CD4-positive, alpha-beta T cell treated with Interleukin-21 for 1 hour (primary cell): ENCODE measurements at places on chromosomes 1 and 21.
A peak's percentile ranks its signal among the peaks of the same experiment; 100 is the strongest.

GRCh38 chr1:54112705-54113368 lies 40.0 kb downstream of the CDCP2 start:
- DNase-seq = no peak

GRCh38 chr1:10856176-10856683 lies 59.8 kb upstream of the CASZ1 start:
- DNase-seq = no peak

GRCh38 chr21:35893156-35893555 lies 167.2 kb downstream of the SETD4 start:
- DNase-seq = no peak

DNA sequence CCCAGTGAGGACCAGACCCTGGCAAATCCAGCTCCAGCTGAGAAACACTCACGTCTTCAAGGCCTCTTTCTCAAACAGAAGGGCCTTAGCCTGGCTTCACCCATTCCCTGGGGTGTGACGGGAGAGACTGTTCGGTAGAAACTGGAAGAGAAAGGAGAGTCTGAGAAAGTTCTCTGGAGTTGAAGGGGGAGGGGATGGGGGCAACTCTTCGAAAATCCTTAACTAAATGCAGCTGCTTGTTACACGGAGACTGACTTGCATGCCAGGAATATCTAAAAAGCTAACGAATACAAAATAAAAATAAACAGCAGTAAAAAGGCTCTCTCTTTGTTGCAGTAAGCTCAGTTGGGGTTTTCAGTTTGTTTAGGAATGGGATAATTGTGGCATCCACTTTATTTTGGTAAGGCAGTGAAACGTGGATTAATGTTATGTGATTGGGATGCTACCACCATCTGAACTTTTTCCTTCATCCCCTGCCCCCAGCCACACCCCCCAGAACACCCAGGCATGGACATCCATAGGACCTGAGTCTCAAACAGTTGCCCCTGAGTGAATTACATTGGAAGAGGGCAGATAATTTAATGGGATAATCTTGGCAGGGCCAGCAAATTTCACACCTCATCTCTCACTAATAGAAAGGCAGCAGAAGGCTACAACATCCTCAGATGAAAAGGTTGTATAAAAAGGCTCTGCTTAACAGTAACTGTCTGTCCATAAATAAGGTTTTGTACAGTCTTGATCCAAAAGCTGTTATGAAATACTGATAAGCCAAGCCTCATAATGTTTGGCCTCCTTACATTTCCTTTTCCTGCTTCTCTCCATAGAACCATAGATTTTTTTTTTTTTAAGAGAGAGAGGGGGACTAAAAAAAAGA lies 5.8 kb downstream of the ROR1 start:
- no peak for DNase-seq

DNA sequence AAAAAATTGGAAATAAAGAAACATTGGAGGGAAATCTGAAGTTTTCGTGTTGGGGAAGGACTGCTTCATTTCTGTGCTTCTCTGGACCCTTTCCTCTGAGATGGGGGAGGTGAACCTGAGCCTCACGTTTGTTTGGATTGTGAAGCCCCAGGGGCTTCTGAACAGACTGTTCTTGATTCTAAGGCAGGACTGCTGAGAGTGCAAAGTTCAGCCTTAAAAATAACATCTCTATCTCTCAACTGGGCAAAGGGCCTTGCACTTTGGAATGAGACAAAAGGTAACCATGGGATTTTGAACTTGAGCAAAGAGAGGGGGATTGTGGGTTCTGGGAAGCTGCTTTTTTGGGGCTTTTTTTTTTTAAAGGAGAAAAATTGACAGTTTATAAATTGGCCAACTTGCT lies 45.0 kb downstream of the GPR88 start:
- no peak for DNase-seq

DNA sequence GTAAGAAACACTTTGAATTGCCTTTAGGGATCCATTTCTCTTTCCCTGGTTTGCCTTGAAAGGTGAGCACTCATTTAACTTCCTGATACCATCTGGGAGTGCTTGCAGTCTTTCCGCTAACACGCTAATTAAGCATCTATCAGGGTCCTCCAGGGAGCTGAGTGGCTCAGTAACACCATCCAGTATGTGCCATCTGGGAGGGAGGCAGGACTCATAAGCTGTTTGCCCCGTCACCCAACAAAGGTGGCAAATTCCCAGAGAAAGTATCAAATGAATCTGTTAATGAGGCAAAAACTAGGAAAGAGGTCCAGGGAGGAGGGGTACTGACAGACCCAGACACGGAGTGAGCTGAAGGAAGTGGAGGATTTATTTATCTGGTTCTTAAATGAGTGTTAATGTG lies 430.9 kb downstream of the HLX start:
- no peak for DNase-seq

- DNase-seq = no peak
These were observed 208.4 kb upstream of the ZC3H12A start for GRCh38 chr1:37265786-37266667.

DNA sequence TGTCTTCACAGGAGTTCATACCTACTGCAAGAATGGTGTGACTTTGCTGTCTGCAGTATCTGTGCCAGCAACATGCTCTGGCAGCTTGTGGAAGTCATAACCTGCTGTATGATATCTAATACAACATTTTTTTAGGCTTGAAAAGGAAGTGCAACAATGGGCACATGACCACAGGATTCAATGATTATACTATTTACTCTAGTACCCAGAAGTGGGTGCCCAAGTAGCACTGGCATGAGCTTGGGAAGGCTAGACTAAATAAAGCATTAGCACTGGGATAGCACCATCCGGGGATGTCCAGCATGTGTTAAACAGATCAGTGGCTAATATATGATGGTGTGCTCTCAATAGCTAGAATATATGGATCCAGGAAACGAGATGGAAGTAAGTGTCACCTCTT lies 98.6 kb upstream of the PDE4B start:
- no peak for DNase-seq

GRCh38 chr1:234620272-234621126 lies 10.5 kb upstream of the IRF2BP2 start:
- no peak for DNase-seq

- DNase-seq = no peak
These were observed 22.2 kb downstream of the TUT4 start for GRCh38 chr1:52530563-52531144.

DNA sequence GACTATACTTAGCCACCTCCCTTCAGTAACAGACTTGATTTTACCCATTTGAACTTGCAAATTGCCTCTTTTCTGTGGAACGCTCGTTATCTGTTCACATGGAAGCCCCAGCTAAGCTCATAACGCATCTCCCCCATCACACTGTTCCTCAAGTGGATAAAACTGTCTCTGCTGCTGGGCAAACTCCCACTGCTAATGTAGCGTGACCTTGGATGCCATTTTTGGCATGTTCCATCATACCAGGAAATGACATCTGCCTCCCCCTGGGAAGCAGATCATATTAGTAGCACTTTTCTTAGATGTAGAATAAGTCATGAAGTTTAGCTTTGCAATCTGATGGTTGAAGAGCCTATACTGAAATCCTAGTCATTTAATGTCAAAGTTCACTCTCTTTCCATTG lies 528.7 kb upstream of the PLXNA2 start:
- DNase-seq = no peak

DNA sequence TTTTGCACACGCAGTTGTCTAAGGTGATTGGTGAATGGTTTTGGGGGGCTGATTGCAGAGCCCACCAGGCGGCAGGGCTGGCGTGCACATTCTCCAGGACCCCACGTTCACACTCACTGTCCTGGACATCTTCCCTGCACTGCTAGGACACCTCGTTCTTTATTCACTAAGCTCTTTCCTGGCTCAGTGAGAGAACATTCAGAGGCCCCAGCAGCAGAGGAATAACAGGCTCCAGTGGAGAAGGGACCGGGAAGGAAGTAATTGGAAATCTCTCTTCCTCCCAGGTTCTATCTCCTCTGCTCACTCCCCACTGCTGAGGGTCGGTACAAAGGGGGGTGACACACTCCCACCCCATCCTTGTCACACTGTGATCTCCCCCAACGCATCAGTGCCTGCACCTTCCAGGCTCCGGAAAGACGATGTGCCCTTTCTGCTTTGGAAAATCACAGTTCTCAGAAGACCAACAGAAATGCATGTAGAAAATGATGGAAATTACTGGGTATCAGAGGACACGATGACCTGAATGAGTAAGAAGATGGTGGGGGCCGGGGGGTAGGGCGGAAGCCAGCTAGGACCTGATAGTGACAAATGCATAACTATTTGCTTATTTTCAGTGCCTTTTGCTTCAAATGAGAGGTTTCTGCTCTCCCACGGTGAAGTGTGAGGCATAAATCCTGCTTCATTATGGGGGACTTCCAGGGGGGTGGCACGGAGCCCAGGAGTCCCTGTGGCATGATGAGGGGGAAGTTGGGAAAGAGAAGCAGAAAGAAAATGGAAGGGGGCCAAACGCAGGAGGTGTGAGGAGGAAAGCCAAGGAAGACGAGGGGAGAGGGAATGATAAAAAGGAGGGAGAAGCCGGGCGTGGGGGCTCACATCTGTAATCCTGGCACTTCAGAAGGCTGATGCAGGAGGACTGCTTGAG lies 25.2 kb upstream of the KIF26B start:
- no peak for DNase-seq

GRCh38 chr1:70934194-70934961 lies 113.2 kb downstream of the PTGER3 start:
- no peak for DNase-seq

DNA sequence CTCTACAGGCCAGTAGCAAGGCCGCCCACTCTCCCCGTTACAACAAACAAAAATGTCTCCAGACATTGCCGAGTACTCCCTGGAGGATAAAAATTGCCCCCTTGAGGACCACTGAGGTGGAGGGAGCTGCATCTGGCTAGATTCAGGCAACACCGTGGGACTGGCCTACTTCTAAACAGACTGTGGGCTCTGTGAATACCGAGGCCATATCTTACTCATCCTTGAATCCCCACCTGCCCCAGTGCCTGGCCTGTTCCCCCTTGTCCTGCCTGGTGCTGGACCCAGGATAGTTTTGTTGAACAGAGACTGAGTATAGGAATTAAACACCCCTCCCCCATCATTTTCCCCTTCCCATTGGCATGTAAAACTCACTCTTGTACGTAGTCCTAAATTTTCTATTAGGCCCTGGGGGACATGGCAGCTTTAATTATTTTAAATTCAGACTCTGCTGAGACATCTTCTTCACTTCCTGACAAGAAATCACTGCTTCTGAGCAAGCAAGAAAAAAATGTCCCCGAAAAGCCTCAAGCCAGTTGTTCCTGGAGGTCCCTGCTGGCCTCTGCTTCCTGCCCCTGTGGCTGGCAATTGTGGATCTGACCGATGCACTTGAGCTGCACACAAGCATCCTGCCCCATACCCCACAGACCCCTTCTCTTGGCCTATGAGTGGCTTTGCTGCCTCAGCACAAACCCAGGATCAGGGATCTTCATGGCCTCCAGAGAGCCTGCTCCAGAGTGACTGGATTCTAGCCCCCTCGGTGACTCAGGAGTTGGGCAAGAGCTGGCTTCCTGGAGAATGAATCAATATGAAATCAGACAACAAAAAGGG lies 111.0 kb downstream of the ACTL8 start:
- no peak for DNase-seq

- DNase-seq = no peak
These were observed 18.4 kb downstream of the MTX1 start for GRCh38 chr1:155226910-155227260.

- no peak for DNase-seq
These were observed at the start of gene KCNJ9 for GRCh38 chr1:160081261-160081936. KCNJ9 (plus strand) TSS chr1:160081538; CDS start chr1:160084031, 2,493 bp downstream.

GRCh38 chr21:41419921-41420862 lies 5.8 kb upstream of the MX1 start:
- DNase-seq = peak; percentile 71

- DNase-seq = no peak
These were observed 293.8 kb upstream of the USP25 start for GRCh38 chr21:15436031-15436430.

DNA sequence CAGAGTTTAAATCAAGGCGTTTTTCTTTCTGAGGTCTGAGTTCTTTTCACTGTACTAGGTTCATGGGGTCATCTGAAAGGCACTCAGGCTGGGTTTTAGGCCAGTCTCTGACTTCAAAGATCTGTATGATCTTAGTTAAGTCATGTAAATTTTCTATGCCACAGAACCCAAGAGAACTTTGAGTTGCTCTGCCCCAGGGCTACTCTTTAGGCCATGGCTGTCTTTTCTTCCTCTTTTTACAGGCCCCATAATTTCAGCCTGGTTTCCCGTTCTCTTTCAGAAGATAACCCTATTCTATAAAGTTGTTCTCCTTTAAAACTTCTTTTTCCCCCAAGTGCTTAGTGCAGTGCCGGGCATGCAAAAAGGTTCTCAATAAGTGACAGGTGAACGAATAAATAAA lies 26.1 kb downstream of the METTL13 start:
- no peak for DNase-seq

DNA sequence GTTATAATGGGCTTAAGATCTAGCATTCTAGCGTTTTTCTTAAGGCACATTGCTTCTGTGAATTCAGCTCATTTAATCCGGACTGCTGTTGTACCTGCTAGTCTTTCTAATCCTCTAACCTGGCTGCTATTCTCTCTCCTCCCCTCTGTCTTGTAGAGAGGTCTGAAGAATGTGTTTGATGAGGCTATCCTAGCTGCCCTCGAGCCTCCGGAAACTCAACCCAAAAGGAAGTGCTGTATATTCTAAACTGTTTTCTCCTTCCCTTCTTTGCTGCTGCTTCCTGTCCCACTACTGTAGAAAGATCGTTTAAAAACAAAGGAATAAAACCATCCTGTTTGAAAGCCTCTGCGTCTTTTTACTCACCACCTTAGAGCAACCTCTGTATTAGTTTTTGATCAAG lies 37.3 kb downstream of the CDC42 start:
- peak; percentile 34 for DNase-seq

DNA sequence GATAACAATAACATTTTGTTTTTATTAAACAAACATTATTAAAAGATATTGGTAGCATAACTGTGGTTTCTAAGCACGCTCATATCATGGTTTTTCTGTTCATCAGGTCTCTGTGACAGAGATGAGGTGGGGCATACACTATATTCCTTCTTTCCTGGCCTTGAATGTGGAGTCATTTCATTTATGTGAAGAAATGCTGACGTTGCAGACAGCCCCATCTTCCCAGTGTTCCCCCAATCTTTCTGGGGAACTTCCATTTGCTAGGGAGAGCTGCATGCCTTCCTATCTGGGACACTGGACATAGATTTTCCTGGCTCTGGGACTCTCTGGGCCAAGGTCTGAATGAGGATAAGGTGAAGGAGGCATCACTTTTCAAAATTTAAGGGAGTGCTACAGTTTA lies 30.4 kb downstream of the PIGM start:
- no peak for DNase-seq

GRCh38 chr21:37843191-37843590 lies 73.1 kb downstream of the KCNJ6 start:
- no peak for DNase-seq
